ENCODE measurements at places on chromosomes 16 and 17.

GRCh38 chr17:51650202-51650601 is 389.9 kb downstream of the UTP18 start:
- no peak for DNase-seq

DNA sequence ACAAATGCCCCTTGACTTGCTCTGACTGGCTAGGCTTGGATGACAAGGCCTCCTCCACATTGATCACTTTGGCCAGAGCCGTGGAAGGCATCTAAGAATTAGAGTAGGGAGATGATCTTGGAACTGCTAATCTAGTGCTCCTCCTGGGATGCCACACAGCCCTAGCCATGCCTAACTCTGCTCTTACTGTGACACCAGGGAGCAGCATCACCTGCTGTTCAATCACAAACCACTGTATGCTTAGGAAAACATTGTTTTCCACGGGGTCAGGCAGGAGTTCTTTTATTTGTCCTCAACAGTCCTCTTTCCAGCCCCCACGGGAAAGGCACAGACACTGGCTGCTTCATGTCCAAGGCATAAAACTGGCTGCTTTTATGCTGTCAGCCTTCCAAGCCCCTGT is 46.3 kb downstream of the C16orf78 start:
- DNase-seq: no peak

- no peak for DNase-seq
Measured at GRCh38 chr17:6018788-6019187, 51.4 kb upstream of the WSCD1 start.

DNA sequence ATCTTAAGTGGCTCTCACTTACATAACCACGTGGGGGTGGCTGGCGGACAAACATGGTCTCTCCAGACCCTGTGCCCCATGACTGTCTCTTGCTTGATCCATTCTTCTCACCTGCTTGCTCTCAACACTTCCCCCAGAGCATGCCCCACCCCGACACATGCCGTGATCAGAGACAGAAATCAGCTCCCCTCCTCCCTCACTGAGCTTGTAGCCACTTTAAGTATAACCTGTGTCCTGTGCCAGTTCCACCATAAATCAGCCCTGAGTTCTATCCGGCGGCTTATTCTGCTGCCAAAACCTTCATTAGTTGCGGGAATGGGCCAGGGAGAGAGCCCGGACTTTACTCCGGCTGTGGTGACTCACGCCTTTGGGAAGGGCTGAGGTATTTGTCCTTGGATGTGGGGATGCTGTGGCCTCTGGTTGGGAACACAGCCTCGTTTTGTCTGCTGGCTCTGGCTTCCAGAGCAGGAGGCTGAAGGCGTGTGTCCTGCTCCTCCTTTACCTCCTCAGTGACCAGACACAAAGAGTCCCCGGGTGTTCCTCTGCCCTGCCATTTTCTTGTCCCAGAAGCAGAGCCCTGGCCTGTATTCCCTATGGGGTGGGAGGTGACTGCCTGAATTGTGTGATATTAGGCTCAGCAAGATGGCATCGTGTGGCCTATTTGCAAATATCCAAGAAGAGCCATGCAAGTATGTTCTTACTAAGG is 21.1 kb downstream of the ANKRD40 start:
- no peak for DNase-seq
